NCI-H510A treated with DMSO at 0.1 percent for 48 hours (cell line): ENCODE measurements at places on chromosomes 13 and 19.

DNA sequence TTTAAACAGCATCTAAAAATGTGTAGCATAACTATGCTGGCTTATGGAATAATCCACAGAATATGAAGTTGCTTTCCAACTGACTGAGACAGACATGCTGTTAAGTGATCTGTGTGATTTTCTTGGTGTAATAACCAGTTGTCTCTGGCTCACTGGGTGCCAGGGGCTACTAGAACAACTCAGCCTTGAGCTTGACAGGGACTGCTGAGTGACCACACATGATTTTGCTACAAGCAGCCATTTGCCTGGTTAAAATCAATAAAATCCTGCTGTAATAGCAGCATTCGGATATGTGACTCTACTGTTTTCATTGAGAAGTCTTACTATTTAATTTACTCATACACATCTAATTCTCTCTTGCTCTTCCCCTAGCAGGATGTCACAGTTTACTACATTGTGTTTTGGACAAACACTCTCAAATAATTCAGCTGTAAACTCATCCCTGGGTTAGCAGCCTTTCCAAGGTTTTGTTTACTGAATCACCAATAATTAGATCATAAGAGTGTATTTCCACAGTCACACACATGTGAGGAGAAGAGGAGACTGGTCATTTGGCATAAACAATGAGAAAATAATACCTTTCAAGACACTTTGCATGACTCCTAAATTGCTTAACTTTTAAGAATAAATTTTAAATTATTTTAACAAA, 426.2 kb downstream of the PCDH9 start:
- DNase-seq = no peak

GRCh38 chr19:42467183-42467760, 24.5 kb upstream of the CXCL17 start:
- DNase-seq = no peak

DNA sequence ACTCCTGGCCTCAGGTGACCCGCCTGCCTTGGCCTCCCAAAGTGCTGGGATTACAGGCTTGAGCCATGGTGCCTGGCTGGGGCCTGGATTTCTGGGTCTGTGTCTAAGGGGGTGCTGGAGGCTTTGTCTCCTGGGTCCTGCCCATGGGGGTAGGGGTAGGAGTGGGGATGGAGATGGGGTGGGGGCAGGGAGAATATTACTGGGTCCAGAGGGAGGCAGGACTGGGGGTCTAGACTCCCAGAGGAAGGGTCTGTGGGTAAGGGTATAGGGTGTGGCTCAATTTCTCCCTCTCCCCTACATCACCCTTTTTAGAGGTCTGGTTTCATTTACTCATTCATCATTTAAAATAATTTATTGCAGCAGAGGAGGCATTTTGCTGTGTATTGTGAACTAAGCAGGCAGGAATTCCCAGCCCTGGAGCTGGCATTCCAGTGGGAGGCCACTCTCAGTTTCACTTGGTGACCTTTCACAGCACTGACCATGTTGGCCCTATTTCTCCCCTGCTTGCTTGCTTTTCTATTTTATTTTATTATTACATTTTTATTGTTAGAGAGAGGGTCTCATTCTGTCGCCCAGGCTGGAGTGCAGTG, 810 bp upstream of the NFKBID start:
- DNase-seq = no peak

- DNase-seq = no peak
These were observed 240.6 kb downstream of the GGACT start for GRCh38 chr13:100347968-100348367.

DNA sequence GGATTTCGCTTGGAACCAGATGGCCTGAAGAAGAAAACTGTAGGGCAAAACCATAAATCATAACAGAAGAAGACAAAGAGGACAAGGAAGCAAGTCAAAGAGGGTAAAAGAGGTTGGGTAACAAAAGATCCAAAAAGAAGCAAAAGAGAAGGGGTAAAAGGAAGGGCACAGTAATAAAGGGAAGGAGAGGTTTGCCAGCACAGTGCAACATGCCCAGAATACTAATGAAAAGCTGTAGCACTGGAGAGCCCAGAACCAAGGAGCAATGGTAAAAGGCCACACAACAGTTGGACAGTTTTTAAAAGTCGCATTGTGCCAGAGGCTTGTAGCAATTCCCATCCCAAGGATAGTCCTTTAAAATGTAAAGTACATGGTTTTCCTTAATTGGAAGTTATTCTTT, 506.6 kb downstream of the PCDH9 start:
- no peak for DNase-seq

DNA sequence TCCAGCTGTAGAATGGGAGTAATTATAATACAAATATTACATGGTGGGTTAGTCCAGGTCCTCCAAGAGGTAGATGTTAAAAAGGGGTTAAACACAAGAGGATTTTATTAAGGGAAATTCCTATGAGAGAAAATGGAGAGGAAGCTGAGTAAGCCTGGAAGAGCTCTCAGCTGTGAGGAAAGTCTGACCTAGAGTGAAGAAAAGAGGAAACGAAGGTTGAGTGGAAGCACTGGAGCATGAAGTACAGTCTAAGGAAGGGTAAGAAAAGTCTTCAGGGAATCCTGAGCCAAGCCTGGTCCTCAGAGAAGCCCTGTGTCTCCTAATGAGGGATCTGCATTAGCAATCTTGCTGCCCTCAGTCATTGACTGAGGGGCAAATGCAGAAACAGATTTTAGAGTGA, 506.2 kb downstream of the GPC5 start:
- no peak for DNase-seq

DNA sequence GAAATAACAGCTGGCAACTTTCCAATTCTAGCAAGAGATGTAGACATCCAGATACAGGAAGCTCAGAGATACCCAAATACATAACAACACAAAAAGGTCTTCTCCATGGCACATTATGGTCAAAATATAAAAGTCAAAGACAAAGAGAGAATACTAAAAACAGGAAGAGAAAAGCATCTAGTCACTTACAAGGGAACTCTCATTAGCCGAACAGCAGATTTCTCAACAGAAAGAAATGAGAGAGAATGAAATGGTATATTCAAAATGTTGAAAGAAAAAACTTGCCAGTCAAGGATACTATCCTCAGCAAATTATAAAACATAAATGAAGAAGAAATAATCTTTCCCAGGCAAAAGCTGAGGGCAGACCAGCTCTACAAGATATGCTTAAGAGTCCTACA, 12.4 kb downstream of the ZNF780A start:
- no peak for DNase-seq
